DMS53 (cell line): ENCODE measurements at places on chromosomes 2 and 18.

DNA sequence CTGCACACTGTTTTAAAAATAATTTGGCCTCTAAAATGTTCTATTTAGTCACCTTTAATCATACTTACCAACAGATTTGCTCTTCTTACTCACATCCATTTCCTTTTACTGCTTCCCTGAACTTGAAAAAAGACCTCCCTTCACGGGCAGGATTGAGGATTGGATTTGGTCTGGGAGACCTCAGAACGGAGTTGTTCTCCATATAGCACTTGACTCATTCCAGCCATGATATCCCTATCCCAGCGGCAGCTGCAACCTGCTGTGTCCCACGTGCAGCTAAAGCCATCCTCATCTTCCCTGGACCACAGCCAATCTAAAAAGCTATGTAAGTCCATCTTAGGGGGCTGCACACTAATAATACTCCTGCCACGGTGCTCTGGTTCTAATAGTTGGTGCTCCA, 97.0 kb upstream of the PTPRM start:
- DNase-seq, result no peak

- no peak for DNase-seq
These were observed 82.7 kb downstream of the MRO start for GRCh38 chr18:50737127-50737526.

DNA sequence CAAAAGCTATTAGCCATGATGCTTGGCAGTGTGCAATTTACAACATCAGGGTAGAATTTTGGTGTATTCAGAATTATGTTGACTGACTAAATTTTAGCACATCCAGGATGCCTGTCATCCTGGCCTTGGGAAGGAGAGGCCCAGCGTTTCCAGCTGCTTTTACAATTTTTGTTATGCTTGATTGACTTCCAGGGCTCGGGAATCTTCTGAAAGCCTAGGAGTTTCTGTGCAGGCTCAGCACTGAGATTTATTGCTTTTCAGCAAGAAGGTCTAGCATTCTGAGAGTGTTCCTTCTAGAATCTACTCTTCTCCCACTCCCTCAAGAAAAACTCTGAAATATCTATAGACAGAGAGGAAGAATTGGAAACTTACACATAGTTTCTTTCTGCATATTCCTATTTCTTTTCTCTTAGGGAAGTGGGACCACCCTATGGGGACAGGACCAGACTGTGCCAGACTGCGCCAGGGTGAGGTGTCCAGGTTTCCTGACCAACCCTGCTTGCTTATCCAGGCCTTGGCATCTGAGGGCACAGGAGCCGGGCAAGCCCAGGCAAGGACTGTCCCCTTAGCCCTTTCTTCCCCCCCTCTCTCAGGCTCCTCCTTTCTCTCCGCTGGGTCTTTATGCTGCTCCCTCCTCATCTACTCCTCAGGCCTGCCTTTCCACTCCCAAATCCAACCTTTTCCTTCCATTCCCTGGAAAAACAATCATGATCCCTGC, 26.9 kb downstream of the MAIP1 start:
- DNase-seq, result no peak

DNA sequence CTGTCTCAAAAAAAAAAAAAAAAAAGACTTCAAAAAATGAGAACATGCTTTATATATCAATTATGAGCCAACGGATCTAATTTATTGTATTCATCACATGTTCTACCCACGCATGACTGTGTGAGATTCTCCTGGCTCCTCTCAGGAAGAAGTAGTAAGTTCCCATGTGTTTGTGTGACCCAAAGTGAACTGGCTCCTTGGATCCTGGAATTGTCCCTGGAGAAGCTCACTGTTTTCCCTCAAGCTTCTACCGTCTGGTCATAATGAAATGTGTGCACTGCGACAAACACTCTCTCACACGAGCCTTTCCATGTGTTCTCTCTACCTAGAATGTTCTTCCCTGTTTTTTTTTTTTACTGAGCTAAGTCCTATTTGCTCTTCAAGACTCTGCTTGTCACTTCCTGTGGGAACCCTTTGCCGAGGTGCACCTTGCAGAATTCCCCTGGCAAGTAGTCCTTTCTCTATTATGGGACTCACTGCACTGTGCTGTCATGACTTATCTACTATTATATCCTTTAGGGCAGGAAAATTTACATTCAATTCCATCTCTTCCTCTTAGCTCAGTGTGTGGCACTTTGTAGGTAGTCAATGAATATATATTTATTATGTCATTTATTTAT, 83.2 kb upstream of the THOC1 start:
- no peak for DNase-seq

- no peak for DNase-seq
These were observed 9.3 kb downstream of the CD8A start for GRCh38 chr2:86781363-86781762.
